ENCODE measurements at places on chromosomes 13 and 19.

GRCh38 chr13:37027639-37028038 lies 27.1 kb downstream of the EXOSC8 start:
- no peak for DNase-seq

DNA sequence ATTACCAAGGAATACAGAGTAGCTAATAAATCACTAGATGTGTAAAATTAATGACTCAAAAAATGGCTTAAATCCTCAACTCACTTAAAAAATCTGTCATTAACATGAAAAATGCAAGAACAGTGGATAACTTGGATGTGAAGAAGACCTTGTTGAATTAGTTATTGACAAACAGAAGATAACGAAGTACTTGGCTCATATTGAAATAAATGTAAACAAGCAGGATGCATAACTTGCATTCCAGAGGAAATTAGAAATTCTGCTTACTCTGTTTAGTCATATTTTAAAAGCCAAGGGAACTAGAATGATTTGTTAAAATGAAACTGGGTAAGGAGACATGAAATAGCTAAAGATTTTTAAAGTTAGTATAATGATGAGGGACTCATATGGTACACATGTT lies 1812.2 kb downstream of the PCDH9 start:
- DNase-seq = no peak

DNA sequence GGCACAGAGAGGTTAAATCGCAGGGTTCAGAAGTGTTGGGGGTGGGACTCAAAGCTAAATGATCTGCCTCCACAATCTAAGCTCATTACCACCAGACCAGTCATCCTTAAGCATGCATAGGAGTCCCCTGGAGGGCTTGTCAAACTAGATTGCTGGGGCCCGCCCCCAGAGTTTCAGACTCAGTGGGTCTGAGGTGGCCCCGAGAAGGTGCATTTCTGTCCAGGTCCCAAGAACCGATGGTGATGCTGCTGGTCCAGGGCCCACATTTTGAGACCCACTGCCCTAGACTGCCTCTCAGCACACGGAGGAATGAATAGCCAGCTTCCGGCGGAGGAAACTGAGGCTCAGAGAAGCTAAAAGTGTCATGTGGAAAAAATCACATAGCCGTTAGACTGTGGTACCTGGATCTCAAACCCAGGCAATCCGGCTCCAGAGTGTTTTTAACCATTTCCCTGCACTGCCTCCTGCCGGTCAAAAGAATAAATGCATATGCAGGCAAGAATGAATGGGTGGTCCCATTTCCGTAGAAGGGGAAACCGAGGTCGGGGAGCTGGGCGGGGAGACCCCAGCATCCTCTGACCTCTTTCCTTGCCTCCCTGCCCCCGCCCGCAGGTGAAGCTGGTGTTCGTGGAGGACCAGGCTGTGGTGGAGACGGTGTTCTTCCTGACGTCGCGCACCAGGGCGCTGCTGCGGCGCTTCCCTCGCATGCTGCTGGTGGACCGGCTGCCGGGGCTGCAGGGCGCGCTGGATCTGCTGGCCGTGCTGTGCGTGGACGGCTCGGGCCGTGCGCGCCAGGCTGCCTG lies 23.8 kb downstream of the ZSWIM9 start:
- peak; percentile 70 for DNase-seq

DNA sequence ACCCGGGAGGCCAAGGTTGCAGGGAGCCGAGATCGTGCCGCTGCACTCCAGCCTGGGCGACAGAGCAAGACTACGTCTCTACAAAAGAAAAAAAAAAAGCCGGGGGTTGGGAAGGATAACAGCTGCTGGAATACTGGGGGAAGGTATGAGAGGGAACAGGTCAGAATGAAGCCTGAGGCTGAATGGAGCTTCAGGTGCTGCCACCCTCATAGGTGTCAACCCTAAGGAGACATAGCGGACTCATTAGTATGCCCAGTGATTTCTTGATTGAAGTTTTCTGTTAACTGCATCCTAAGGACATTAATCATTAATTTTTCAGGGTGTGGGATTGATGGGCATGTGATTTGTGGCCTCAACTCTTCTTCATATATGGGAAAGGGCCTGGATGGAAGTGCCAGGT lies 6.0 kb downstream of the SMARCA4 start:
- no peak for DNase-seq

GRCh38 chr13:67518785-67519184 lies 288.6 kb upstream of the PCDH9 start:
- no peak for DNase-seq

DNA sequence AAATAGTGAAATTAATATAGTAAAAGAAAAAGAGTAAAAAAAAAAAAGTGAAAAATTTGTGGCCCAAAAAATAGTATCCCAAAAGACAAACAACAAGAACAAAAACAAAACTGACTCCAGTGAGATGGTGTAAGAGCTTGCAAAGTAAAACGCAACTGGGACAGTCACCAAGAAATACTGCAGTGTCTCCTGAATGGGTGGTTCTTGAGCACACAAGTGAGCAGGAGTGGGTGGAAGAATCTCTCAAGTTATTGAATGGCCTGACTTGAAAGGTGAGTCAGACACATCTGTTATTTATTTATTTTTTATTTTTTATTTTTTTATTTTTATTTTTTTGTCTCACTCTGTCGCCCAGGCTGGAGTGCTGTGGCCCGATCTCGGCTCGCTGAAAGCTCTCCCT lies 1.9 kb downstream of the ZNF493 start:
- no peak for DNase-seq

- peak; percentile 74 for DNase-seq
These were observed at the start of gene CAMSAP3 for GRCh38 chr19:7595466-7596133. Gene CAMSAP3, plus strand, starts transcription at chr19:7595863. Its CDS starts 140 bp downstream, at chr19:7596003.

DNA sequence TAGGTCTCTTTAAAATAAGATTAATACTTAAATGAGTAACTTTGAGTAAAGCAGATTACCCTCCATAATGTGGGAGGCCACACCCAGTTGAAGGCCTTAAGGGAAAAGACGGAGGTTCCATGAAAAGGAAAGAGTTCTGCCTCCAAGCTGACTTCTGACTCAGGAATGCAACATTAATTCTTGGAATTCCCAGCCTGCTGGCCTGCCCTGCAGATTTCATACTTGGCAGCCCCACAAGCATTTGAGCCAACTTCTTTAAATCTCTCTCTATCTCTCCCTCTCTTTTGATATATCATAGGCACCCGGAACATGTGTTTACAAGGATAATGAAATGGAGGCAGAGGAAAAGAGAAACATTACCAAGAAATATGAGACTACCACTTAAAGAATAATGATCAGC lies 902.3 kb upstream of the MIR17HG start:
- no peak for DNase-seq

GRCh38 chr19:33193865-33194362 lies at the start of gene LRP3:
Gene LRP3, plus strand, starts transcription at chr19:33194330. Its CDS starts 456 bp downstream, at chr19:33194786.
- DNase-seq = no peak

DNA sequence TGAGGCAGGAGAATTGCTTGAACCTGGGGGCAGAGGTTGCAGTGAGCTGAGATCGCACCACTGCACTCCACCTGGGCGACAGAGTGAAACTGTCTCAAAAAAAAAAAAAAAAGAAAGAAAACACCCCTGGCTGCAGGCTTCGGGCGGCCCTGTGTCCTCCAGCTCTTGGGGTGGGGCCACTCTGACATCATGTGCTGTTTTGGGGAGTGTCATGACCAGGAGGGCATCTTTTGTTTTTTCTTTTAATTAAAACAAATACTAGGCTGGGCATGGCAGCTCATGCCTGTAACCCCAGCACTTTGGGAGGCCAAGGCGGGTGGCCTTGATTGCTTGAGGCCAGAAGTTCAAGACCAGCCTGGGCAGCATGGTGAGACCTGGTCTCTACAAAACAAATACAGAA lies 52.1 kb downstream of the KDM4B start:
- no peak for DNase-seq

Data from activated CD8-positive, alpha-beta memory T cell treated with anti-CD3 and anti-CD28 coated beads for 24 hours (primary cell).